ENCODE measurements at places on chromosomes 3 and 15.

- no peak for DNase-seq
Observed at GRCh38 chr15:75397494-75397893, 29.1 kb upstream of the MAN2C1 start.

- no peak for DNase-seq
Observed at GRCh38 chr3:193772422-193772763, 179.4 kb downstream of the OPA1 start.

DNA sequence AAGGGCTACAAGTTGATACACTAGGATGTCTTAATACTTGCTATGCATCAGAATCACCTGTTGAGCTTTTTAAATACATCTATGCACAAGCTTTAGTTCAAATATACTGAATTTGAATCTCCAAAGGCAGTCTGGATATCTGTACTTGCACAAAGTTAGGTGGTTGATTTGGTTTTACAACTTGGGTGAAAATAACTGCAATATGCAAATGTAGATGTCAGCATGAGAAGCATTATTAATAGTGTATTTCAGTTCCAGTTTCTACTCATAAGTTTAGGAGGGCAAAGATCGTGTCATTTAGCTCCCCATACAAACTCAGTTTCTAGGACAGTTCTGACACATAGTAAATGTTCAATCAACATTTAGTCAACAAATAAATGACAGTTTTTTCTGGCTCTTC, 25.6 kb downstream of the IQCB1 start:
- DNase-seq: no peak

DNA sequence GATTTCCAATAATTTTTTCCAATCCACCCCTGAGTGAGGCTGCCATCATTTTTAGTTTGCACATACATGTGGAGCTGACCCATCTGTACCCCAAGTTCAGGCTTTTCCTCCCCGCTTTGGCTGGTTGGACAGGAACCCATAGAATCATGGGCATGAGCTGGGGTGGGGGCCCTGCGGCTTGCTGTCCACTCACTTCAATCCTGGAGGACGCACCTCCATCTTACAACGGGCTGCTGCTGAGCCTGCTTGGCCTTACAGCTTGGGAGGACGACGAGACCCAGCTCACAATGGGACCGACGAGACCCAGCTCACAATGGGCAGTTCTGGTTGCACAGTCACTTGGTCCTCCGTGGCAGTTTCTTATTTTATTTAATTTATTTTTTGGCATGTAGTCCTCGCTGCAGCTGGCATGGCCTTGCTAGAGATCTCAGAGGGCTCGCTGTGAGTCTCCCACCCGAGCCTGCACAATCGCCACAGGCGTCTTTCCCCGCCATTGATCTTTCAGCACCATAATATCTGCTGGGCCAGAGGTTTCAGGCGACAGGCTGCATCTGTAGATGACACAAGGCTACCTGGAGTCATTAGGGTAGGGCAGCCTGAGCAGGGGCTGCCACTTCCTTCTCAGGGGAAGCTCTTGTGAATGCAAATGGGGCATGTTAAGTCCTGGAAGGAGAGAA, 19.6 kb upstream of the EPHB3 start:
- DNase-seq: no peak

GRCh38 chr3:104561324-104561723, 805.4 kb upstream of the ALCAM start:
- DNase-seq: no peak

DNA sequence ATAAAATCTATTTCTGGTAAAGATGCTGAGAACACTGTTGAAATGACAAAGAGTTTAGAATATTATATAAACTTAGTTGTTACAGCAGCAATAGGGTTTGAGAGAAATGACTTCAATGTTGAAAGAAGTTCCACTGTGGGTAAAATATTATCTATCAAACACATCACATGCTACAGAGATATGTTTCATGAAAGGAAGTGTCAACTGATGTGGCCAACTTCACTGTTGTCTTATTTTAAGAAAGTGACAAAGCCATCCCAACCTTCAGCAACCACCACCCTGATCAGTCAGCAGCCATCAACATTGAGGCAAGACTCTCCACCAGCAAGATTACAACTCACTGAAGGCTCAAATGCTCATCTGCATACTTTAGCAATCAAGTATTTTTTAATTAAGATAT, 20.2 kb downstream of the TMEM39A start:
- DNase-seq: no peak

Measured in epithelial cell of esophagus (primary cell).